Gastrocnemius medialis (tissue), 4 donors: ENCODE measurements at places on chromosomes 4 and X. TPM values are rescaled to one million over a fixed set of nuclear protein-coding genes. Genes with fewer than 3 reads are reported as not detected.

DNA sequence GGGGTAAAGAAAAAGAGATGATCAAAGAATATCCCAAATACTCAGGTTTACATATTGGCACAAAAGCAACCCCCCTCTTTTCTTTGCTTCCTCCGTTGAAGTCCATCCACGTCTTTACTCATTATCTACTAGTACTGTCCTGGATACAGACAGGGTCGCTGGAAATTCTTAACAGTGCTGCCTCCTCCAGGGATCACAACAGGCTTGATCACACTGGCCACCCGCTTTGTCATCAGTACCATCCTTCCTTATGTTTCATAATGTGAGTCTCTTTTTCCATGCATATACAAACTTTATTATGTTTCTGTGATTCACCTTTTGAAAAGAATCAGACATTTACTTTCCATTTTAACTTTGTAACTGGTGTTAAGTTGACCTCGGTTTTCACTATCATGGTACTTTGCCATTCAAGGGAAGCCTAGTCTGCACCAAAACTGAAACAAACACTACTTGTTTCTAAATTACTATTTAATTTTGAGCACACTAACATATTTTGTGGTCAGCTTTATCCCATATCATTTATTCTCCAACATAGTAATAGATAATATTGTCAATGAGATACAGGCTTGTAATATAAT is 387.5 kb upstream of the PPP1R2C start:
- DNase-seq, result no peak
- no peaks in the 10 kb centered on the region for H3K36me3 ChIP-seq
- H3K4me3 ChIP-seq, result no peak overlapping the region
- no peaks in the 10 kb centered on the region for H3K27me3 ChIP-seq
- H3K4me1 ChIP-seq, result no peaks in the 10 kb centered on the region
- no peak overlapping the region for H3K27ac ChIP-seq

- H3K4me1 ChIP-seq, result no peaks in the 10 kb centered on the region
- H3K27ac ChIP-seq, result no peak overlapping the region
- no peak for DNase-seq
- no peaks in the 10 kb centered on the region for H3K27me3 ChIP-seq
- no peaks in the 10 kb centered on the region for H3K36me3 ChIP-seq
These were observed 121.3 kb downstream of the PRDM5 start for GRCh38 chr4:120801137-120801758.

- H3K27ac ChIP-seq, result no peak overlapping the region
- no peak overlapping the region for H3K4me3 ChIP-seq
- H3K36me3 ChIP-seq, result no peaks in the 10 kb centered on the region
- DNase-seq, result no peak
- no peaks in the 10 kb centered on the region for H3K4me1 ChIP-seq
These were observed 190.2 kb upstream of the CPEB2 start for GRCh38 chr4:14812101-14812500.

TCEAL7 gene
- not detected for total RNA-seq
